ENCODE measurements at places on chromosomes 6 and 20.

DNA sequence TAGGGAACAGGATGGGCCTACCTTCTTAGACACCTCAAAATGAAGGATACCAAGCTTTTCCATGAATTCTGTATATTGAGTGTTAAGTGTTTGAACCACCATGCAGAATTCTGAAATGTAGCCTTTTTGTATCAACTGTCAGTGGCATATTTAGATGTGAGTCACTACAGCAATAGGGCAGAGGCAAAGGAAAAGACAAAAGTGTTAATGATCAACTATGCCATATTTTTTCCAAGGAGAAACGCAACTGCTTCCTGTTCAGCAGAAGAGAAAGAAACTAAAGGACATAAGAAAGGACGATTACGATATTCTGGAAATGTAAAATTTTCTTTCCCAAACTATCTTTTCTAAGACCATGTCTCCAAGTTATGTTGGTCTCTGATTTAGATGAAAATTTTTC is 104.6 kb upstream of the RSPO3 start:
- no peak for DNase-seq

DNA sequence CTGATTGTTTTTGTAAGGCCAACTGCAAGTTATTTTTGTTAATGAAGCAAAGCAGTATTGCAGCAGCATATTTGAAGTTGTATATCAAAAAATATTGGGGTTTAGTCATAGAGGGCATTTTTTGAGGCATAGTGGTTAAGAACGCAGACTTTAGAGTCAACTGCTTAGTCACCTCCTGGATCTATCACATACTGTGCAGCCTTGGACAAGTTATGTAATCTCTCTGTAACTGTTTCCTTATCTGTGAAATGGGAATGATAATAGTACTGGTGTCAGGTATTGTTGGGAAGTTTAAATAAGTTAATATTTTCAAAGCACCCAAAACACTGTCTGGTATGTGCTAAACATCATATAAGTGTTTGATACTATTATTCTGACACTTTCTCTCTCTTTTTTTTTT is 27.2 kb upstream of the EFHC1 start:
- DNase-seq: no peak

GRCh38 chr6:131936156-131936555 is 15.0 kb downstream of the CCN2 start:
- DNase-seq: no peak

GRCh38 chr20:32052778-32053362 is 828 bp downstream of the HCK start:
- no peak for DNase-seq

GRCh38 chr6:40733290-40733689 is 146.1 kb upstream of the LRFN2 start:
- DNase-seq: no peak

DNA sequence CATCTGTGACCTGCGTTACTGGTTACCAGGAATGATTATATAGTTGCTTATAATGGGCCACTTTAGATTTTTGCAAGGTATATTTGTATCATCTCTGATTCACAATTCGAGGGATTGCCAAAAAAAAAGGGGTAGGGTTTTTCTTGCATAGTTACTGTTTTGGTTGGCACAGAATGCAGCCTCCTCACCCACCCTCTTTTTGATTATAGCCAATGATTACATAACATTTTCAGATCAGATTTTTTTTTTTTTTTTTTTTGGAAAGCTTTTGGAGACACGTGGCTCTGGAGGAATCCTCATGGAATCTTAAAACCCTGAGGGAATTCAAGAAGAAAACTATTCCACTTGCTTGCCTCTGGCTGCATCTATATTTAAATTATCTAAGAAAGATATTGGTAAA is 53.7 kb downstream of the UST start:
- DNase-seq: no peak

GRCh38 chr6:79718509-79719247 is 87.5 kb downstream of the SH3BGRL2 start:
- no peak for DNase-seq

DNA sequence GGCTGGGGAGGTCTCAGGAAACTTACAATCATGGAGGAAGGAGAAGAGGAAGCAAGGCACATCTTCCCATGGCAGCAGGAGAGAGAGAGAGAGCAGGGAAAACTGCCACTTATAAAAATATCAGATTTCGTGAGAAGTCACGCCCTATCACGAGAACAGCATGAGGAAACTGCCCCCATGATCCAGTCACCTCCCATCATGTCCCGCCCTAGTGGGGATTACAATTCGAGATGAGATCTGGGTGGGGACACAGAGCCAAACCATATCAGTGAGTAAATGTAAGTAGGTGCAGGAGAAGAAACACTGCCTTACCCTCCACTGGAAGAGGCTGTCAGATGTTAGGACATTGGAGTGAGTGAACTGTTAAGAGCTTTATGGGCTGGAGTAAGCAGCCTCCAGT is 270.4 kb downstream of the TFAP2C start:
- DNase-seq: no peak

DNA sequence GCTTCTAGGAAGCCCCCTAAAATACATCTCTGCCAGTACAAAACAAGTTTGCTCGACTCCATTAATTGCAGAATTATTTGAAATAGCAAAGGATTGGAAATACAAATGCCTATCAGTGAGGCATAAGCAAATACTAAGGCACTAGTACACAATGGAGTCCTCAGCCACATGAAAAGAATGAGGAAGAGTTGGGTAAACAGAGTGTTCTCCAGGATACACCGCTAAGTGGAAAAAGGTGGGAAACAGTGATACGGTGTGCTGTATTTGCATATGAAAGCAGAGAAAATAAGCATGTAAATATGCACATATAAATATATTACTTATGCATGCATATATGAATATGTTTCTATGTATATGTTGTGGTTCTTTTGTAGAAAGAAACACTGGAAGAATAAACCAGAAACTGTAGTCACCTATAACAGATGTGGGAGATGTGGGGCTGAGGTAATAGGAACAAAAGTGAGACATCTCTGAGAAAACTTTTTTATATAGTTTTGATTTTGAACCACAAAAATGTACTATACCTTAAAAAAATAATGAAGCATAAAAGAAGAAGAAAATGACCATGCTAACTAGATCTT is 143.4 kb upstream of the MYLIP start:
- no peak for DNase-seq

- DNase-seq: no peak
These were observed 59.6 kb downstream of the RAB44 start for GRCh38 chr6:36757206-36757605.

DNA sequence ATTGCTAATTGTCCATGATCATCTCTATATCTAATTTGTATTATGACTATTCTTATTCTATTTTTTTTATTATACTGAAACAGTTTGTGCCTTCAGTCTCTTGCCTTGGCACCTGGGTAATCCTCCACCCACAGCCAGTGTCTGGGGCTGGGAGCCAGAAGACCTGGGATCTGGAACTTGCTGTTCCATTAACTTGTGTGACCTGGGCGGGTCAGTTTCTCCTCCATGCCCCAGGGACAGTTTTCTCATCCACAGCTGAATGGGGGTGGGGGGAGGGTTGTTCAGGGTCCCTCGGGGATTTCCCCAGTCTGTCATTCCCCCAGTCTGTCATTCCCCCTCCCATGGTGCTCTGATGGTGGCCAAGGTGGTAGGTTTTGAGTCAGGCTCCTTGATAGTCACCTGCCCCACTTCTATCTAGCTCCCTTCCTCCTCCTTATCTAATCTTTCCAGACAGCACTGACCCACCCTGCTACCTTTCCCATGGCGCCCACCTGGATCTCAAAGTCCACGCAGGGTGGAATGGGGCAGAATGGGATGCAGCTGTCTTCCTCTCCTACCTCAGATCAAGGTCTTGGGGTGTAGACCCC is 10.9 kb downstream of the ITPR3 start:
- no peak for DNase-seq

- DNase-seq: no peak
These were observed 13.0 kb downstream of the TXNDC5 start for GRCh38 chr6:7897461-7898192.

- no peak for DNase-seq
These were observed 19.3 kb upstream of the SEC63 start for GRCh38 chr6:107977283-107977682.

DNA sequence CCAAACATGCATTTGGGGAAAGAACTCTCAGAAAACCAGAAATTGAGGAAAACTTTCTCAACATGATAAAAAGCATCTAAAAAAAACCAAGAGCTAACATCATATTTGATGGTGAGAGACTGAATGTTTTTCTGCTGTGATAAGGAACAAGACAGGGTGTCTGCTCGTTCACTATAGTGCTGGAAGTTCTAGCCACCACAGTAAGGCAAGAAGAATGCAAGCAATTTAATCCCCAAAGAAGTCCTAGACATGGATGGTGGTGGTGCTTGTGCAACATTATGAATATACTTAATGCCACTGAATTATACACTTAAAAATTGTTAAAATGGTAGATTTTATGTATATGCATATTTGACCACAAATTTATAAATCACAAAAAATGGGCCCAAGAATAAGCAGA is 53.4 kb downstream of the LYRM2 start:
- DNase-seq: no peak

GRCh38 chr6:17836293-17836692 is 129.6 kb upstream of the NUP153 start:
- no peak for DNase-seq

DNA sequence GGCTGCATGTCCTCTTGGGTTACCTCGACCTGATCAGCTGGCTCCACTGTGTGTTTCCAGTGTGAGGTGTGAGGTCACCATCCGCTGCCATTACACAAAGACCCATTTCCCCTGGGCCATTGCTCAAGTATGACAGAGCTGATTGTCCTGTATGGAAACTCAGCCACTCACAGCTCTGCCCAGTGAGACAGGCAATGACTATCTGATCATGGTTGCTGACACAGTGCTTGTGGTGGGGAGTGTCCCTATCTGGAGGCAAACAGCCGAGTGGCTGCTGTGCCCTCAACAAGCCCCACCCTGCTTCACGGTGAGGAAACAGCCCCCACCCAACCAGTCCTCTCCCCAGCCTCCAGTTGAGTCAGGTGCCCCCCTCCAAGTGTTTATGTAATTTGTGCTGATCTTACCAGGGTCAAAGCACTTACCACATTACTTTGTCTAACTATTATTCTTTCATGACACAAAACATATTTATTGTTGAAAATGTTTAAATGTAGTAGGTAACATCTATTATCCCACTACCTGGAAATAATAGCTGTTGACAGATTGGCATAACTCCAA is 11.7 kb upstream of the MAPK13 start:
- DNase-seq: peak; percentile 53

DNA sequence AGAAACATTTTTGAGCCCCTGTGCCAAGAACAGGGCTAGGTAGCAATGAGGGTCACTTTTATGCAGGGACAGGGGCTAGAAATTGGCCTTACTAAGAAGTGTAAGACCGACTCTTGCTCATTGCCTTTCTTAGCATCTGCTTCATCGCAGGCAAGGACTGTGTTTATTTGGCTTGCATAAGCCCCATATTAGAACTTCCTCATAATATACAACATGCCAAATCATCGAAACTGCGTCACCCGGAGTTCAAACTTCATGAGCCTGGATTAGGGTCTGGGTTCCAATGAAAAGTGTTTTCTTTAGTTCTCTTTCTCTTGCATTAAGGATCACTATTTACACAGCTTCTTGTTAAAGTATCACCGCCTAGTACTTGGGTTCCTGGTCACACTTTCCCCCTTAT is 977 bp upstream of the SMAP1 start:
- DNase-seq: no peak

DNA sequence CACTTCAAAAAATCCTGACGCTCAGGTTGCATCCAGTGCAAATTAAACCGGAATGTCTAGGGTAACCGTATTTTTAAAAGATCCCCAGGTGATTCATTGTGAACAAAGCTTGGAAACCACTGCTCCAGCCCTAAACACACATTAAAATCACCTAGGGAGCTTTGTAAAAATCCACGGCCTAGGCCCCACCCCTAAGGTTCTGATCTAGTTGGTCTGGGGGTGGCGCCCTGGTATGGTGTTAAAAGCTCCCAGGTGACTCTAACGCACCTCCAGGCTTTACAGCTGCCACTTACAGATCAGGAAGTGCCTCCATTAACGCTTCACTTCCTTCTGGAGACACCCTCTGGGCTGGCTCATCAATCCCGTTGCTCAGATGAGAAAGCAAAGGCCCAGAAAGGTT is 92.2 kb downstream of the GRM4 start:
- no peak for DNase-seq

DNA sequence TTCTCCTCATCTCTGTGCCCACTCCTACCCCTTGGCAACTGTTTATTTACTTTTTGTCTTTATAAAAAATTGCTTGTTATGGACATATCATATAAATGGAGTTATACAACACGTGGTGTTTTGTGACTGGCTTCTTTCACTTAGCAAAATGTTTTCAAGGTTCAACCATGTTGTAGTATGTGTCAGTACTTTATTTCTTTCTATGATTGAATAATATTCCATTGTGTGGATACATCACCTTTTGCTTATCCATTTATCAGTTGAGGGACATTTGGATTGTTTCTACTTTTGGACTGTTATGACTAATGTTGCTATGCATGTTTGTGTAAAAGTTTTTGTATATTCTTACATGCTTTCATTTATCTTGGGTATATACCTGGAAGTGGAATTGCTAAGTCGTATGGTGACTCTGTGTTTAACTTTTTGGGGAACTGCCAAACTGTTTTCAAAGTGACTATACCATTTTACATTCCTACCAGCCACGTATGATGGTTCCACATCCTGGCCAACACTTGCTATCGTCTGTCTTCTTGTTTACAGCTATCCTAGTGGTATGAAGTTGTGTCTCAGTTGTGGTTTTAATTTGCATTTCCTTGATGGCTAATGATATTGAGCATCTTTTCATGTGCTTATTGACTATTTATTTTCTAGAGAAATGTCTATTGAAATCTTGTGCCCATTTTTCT is 84.4 kb downstream of the SLX4IP start:
- no peak for DNase-seq

DNA sequence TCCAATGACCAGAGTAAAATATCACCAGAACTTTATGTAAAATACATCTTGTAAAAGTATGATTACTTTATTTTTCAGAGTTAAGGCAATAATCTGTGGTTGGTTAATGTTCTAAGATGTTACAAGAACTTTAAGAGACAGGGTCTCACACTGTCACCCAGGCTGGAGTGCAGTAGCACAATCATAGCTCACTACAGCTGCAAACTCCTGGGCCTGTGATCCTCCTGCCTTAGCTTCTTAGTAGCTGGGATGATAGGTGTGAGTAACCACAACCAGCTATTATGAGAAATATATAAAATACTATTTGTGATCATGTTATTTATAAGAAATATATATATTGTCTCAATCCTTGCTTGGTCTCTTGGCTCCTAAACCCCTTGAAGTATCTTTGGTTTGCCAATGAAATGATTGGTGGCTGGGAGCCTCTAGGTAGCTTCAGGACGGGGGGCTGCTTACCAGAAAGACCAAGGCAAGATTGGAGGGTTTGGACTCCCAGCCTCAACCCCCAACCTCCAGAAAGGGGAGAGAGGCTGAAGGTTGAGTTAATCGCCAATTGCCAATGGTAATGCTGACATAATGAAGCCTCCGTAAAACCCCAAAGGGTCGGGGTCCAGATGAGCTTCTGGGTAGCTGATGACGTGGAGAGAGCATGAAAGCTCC is 15.4 kb downstream of the SOD2 start:
- DNase-seq: no peak

DNA sequence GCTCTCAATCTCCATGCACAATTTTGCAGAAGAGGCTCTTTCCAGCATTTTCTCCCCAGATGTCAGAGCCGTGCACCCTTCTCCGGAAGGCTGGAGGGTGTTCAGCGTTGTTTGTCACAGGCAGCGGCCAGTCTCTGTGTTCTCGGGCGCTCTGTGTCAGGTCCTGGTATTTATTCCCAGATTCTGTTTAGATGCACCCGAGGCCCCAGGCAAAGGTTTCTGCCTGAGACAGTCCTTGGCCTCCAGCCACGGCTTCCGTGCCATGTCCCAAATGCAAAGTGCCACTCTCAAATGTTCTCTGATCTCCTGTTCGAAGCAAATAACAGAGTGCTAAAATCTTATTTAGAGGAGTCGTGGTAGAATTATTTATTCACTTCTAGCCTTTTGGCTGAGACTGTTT is 140.3 kb upstream of the AGPAT4 start:
- no peak for DNase-seq
